ENCODE measurements at places on chromosomes 1 and 21.

- no peak for DNase-seq
These were observed 14.7 kb upstream of the COL6A2 start for GRCh38 chr21:46082963-46083790.

DNA sequence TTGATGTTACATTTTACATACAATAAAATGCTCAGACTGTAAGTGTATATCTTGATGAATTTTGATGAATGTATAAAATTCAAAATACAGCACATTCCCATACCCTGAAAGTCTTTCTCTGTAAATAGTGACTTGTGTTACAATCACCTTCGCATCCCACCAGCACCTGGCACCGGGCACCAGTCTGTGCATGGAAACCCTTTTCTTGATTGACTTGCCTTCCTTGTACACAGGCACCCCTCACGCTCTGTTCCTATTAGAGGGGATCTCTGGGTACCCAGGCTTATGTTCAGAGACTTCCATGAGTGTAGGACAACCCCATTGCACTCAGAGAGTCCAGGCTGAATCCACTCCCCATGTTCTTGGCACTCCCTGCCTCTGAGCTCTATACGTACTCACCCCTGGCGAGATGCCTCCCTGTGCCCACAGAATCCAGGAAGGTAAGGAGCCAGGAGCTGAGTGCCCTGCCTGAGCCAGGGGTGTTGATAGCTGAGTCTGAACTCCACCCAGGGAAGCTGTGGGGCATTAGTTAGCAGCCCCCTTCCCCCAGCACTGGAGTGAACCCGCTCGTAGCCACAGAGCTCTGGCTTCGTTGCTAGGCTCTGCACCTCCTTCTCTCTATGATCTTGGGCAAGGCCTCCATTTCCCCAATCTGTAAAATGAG, 22.5 kb upstream of the PKP1 start:
- DNase-seq, result no peak

- DNase-seq, result no peak
These were observed 7.4 kb downstream of the GJC2 start for GRCh38 chr1:228156941-228157728.

GRCh38 chr21:42376338-42376982, 10.1 kb upstream of the TFF1 start:
- DNase-seq, result no peak

GRCh38 chr1:33007190-33008050, 29.3 kb downstream of the AK2 start:
- DNase-seq, result no peak
